ENCODE measurements at places on chromosomes 3 and 15. TPM values are rescaled to one million over a fixed set of nuclear protein-coding genes. Genes with fewer than 3 reads are reported as not detected.

DNA sequence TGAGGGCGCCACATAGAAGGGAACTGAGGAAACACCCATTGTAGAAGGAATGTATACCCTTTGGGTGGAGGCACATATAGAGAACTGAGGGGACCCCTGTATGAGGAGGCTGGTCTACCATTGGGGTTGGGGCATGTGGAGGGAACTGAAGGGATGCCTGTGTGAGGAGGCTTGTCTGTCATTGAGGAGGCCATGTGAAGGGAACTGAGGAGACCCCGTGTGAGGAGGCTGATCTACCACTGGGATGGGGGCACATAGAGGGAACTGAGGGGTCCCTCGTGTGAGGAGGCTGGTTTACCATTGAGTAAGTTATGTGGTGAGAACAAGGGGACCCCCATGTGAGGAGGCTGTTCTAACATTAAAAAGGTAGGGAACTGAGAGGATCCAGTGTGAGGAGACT is 156.1 kb downstream of the FBLN2 start:
- peaks cover 29% of the 10 kb centered on the region for H3K27me3 ChIP-seq
- no peak overlapping the region for H3K27ac ChIP-seq
- no peak overlapping the region for H3K4me3 ChIP-seq
- peak; percentile 4 for DNase-seq

DNA sequence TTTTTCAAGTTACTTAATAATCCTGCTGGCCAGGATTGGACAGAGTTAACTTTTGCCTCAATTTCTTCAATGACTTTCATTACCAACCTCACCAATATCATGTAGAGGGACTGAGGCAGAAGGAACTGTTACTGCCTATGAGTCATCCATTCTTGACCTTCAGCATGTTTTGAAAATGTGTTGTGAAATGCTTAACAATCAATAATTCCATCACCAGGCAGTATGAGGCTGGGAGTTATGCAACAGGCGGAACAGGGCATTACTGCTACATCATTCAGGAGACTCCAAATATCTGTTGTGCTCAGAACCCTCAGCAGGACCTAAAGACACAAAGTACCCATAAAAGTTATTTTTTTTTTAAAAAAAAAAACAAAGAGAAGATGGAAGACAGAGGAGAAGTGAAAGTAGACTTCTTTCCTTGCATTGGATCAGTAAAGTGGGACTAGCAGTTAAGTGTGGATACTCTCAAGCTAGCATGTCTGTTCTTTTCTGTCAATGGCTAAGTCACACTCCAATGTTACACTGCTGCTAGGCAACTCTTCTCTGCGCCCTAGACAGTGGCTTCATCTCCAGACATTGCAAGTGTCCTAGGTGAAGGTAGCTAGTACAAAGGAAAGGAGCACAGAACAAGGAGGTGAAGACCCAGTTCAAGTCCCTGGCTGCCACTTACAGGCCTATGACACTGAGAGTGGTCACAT is 184.9 kb upstream of the LPP start:
- no peak for DNase-seq
- H3K27me3 ChIP-seq: no peaks in the 10 kb centered on the region
- H3K4me3 ChIP-seq: no peak overlapping the region
- H3K27ac ChIP-seq: no peak overlapping the region

Gene GOLGA6L4
- total RNA-seq: 14.6 TPM

DNA sequence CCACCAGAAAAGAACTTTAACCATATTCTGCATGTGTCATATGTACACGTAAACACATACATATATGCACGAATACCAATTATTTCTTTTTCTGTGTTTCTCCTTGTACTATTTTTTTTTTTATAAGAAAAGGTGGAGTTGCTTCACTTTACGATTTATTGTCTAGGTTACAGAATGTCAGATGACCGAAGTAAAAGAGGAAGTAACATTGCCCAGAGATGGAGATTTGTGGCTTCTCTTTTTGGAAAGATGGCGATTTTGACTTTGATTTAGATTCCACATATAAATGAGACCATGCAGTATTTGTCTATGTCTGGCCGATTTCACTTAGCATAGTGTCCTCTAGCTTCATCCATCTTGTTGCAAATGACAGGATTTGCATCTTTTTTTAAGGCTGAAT is 293.1 kb downstream of the SV2B start:
- no peaks in the 10 kb centered on the region for H3K36me3 ChIP-seq
- H3K27ac ChIP-seq: no peak overlapping the region
- no peak for DNase-seq
- H3K4me3 ChIP-seq: no peak overlapping the region
- H3K4me1 ChIP-seq: no peaks in the 10 kb centered on the region

DNA sequence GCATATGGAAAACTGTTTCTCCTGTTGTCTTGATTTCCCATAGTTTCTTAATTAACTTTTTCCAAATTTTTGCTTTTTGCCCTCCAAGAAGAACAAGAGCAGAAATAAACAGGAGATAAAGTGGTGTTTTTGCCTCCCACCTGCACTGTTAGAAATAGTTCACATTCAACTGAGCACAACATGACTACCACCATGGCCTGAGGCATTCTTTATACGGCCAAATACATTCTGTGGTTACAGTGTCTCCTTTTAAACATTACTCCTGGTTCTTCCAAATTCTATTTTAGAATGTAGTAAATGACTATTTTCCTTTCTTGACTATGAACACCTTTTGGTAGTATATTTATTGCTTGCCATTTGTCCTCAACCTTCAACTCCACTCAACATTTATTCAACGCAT is 98.5 kb downstream of the LARS2 start:
- no peak overlapping the region for H3K4me3 ChIP-seq
- H3K36me3 ChIP-seq: peaks cover 5% of the 10 kb centered on the region
- no peak for DNase-seq

DNA sequence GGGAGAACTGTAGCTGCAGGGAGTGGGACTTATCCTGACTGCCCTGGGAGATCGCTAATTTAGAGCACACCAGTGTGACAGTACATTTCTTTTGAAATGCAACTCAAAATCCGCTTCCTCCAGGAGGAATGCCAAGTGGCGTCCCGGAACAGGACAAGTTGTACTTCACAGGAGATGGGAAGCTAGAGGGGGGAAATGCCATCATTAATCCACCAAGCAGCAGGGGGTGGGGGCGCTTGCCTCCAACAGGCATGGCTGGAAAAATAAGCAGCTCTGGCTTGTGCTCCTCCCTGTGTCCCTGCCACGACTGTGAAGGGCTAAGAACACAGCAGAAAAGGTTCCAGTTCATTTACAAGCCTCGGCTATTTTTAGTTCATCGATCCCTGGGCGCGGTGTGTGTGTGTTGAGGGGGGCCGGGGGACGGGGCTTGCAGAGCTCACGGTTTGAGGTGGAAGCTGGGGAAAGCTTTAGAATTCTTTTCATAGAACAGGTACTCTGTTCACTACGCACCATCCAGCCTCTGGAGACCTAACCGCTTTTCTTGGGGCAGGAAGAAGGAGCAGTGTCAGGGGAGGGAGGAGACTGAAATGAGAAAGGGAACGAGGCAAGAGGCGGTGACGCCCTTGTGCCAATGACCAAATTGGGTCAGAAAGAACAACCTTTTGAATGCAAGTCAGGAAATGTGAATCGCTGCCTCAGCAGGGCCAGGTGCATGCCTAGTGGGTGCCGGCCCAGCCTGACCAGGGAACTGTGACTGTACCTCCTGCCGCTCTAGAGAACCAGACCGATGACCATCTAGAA is 51.8 kb upstream of the DGKG start:
- peaks cover 2% of the 10 kb centered on the region for H3K27me3 ChIP-seq
- H3K36me3 ChIP-seq: no peaks in the 10 kb centered on the region
- peak overlapping the region; percentile 81 for H3K27ac ChIP-seq
- peak overlapping the region; percentile 90 for H3K4me3 ChIP-seq
- DNase-seq: peak; percentile 70
- peaks cover 16% of the 10 kb centered on the region for H3K4me1 ChIP-seq

DNA sequence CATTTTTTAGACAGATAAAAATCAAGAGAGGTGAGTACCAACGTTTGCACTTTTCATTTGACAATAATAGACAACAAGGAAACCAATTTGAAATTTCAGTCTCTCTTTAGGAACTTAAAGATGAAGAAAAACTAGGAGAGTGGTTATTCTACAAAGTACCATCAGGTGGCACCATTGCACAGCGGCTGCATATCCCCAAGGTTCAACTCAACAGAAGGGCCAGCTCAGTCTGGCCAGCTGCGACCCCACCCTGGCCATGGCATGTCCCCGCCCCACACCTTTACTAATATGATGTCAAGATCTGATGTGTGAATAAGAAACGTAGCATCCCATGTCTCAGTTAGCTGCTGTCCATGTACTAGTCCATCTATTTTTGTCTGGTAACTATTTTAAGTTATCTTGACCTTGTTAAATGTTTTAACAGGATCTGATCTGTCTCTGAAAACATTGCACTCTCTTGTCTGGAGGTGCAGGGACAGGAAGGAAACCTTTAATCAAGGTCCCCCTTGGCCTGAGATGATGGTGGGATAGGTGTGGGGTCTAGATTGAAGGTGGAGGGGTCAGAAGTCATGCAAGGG is 35.5 kb upstream of the CGNL1 start:
- H3K36me3 ChIP-seq: no peaks in the 10 kb centered on the region
- no peak overlapping the region for H3K4me3 ChIP-seq
- peaks cover 38% of the 10 kb centered on the region for H3K4me1 ChIP-seq
- H3K27ac ChIP-seq: peak overlapping the region; percentile 78
- DNase-seq: peak; percentile 67

Gene CYP1A2
- not detected for total RNA-seq

DNA sequence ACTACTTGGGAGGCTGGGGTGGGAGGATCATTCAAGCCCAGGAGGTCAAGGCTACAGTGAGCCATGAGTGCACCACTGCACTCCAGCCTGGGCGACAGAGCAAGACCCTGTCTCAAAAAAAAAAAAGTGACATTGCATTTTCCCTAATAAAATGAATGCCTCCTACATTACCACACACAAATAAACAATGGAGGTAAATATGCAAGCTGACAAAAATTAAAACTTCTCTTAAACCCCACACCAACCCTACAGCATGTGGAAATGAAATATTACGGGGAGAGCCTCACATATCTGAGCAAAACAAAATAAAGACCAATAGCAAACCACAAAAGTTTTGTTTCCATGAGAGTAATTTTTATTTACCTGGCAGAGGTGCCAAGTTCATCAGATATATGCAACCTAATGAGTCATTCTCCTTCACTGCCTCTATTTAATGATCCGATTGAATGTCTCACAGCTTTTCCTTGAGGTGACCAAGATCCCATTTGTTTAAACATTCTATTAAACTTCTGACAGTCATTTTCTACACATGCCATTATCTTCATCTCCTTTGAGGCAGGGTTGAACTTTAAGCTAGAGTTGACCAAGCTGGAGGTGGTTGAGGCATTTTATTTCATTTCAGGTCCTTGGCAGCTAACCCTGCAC is 9.4 kb upstream of the CAV3 start:
- no peak overlapping the region for H3K4me3 ChIP-seq
- DNase-seq: no peak
- H3K4me1 ChIP-seq: peaks cover 11% of the 10 kb centered on the region
- no peak overlapping the region for H3K27ac ChIP-seq

Gene NEK10
- total RNA-seq: 1.5 TPM

Gene PATL2
- total RNA-seq: not detected

Data from glutamatergic neuron (in vitro differentiated cells).